ENCODE measurements at places on chromosomes 13 and 19.

- no peak for DNase-seq
These were observed 7.6 kb upstream of the RSPH6A start for GRCh38 chr19:45822716-45823115.

- no peak for DNase-seq
These were observed 69.6 kb downstream of the STK24 start for GRCh38 chr13:98507282-98507797.

- DNase-seq, result peak; percentile 54
These were observed 3.6 kb upstream of the CEACAM3 start for GRCh38 chr19:41792513-41793413.

- DNase-seq, result no peak
These were observed 78.4 kb downstream of the TEX29 start for GRCh38 chr13:111398715-111399299.

DNA sequence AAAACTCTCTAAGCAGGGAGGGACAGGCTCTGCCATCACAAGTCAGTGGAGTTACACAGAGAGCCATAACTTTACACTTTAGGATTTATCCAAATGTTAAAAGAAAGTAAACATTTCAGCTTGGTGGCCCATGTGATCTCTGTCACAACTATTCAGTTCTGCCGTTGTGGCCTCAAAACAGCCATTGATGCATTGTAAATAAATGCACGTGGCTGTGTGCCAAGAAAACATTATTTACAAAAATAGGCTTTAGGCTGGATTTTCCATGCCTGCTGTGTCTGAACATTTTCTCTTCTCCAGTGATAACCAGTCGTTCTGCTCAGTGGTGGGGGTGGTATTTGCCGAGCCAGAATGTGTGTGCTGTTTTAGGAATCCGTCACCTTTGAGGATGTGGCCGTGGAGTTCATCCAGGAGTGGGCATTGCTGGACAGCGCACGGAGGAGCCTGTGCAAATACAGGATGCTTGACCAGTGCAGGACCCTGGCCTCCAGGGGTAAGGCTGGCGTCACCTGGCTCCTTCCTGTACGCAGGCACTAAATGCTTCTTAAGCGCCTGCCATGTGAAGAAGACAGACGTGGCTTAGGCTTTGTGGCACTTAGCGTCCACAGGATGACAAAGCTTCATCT lies 4.9 kb downstream of the ZNF333 start:
- no peak for DNase-seq

DNA sequence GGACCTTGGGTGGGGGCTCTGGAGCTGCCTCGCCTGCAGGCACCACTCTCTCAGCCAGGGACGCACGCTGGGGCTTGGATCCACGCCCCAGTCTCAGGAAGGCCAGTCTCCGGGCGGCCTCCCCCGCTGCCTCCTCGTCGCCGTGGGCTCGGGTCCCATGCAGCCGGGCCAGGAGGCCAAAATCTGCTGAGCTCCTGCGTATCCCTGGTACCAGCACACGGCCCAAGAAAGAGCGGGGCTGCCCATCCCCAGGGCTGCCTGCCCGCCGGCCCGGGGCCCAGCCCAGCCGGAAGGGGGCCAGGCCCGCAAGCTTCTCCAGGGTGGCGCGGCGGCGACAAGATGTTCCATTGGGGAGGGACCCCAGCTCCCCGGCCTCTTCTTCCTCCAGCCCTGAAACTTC lies 6.7 kb downstream of the EXOC3L2 start:
- no peak for DNase-seq

DNA sequence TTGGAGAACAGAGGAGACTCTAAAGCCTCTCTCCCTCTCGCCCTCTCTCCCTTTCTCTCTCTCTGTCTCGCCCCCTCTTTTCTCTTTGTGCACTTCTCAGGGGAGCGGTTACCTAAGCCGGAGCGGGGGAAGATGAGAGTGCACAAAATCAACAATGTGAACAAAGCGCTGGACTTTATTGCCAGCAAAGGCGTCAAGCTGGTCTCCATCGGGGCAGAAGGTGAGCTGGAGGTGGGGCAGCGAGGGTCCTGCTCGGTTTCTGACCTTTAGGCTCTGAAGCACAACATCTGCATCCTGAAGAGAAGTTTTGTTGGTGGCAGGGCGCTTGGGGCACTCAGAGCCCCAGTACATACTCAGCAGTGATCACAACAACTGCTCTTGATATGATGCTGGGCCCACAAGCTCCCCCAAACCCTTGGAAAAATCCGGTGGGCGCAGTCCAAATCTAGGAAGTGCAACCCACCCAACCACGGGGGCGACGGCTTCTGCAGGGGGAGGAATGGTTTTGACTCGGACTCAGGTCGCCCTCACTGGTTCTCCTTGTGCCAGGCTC lies 43.3 kb downstream of the CAPN12 start:
- no peak for DNase-seq

GRCh38 chr19:50717891-50718254 lies 1.7 kb downstream of the SHANK1 start:
- no peak for DNase-seq

- no peak for DNase-seq
These were observed at the start of gene CACNG7 for GRCh38 chr19:53908935-53909415. Gene CACNG7 (plus strand): TSS chr19:53909278. CDS start chr19:53912832, 3,554 bp downstream.

DNA sequence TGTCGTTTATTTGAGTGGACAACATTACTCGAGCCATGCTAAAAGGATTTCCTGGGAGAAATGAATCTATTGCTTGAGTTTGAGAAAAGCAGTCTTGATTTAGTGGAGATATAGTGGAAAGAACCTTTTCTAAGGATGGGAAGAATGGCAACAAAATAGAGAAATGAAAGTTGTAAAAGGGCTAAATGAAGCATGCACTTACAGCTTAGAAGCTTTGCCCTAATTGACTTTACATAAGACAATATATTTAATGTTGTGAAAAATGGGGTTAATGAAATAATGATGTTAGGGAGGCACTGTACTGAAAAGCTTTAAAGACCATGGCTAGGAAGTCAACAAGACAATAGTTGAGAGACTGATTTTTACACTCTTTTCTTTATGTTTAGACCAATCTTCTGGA lies 35.4 kb downstream of the SLC10A2 start:
- no peak for DNase-seq

DNA sequence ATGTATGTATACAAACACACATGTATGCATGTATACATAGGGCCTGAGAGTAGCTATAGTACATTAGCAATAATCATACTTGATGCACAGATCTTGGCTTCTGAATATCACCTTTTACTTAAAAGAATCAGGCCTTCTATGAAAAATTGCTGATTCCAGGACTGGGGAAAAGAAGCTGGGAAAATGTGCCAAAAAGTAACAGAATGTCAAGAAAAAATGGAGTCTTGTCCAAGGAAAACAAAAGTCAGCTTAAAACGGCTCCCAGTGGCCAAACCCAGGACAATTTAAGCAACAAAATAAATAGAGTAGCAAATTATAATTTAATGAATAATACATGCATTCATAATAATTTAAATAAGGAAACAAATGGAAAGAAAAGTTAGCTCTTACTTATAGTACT lies 2104.9 kb downstream of the PCDH9 start:
- no peak for DNase-seq

DNA sequence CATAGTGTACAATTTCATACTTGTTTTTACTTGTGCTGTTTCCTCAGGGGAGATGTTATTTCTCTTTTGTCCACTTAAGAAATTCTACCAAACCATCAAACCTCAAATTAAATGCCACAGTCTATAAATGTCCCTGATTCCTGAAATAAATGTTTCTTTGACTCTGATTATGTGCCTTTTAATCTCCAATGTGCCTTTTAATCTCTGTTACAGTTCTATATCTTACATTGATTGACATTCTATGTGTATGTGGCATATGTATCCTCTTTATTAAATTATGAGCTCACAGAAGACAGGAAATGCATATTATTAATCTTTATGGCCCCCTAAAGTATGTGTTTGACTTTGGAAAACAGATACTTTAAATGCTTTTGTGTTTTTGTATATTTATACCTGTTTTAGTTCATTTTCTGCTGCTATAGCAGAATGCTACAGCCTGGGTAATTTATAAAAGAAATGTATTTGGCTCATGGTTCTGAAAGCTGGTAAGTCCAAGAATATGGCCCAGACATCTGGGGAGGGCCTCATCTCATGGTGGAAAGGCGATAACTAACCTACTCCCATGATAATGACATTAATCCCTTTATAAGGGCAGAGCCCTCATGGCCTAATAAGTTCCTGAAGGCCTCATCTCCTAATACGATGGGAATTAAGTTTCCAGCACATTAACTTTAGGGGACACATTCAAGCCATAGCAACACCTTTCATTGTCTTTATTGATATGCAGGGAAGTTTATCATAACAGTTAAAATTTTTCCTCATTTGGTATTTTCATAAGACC lies 403.9 kb downstream of the LIG4 start:
- no peak for DNase-seq

GRCh38 chr13:99123101-99124045 lies 77.3 kb upstream of the UBAC2 start:
- no peak for DNase-seq

DNA sequence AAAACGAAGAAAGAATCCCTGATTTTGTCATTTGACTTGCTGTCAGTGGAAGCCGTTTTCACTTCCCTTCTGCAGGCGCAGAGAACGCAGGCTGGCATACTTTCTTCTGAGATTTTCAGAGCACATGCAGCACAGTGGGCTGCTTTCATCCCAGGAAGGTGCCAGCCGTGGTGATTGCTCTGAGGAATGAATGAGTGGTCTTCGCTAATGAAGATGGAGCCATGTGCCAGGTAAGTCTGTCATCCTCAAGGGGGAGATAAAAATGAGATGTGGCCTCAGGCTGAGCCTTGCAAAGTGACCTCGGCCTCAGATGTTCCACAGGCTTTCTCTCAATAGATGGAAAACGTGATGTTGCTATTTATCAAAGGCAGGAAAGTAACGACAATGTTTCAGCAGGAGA lies 94.6 kb upstream of the FARP1 start:
- DNase-seq, result no peak

DNA sequence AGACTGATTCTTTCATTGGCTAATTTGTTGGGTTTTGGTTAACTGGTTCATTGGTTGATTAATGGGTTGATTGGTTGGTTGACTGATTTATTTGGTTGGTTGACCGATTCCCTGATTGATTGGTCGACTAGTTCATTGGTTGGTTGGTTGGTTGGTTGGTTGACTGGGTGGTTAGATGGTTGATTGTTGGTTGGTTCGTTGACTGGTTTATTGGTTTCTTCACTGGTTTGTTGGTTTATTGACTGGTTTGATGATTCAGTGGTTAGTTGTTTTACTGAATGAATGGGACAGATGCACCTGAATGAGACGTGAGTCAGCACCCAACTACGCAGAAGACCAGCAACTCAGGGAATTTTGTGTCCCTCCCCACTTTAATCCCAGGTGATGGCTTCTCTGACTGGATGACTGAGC lies 2.7 kb upstream of the NUP62 start:
- DNase-seq, result no peak

DNA sequence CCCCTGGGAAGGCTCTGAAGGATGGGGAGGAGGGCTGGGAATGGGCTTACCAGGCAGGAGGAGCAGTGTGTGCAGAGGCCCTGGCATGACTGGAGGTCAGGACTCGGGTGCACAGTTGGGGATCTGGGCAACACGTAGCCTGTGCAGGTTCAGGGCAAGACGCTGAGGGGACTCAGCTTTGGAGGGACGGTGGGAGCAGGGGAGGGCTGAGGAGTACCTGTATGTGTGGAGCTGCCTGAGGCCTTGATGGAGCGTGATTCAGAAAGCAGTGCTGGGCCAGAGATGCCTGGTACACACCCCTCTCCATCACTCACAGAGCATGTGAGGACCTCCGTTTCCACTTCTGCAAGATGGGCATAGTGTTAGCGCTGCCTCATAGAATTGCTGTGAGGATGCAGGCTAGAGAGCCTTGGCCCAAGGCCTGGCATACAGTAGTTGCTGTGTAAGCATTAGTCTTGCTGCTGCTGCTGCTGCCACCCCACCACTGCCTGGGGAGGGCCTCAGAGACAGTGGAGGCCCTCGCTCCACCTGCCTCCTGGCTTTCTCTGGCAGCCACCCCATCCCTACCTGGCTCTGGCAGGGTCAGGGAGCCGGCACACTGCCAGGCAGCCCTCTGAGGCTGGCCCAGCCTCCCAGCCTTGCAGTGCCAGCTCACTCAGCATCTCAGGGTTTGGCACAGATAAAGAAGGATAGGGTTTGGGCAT lies 2.4 kb downstream of the PAK4 start:
- no peak for DNase-seq

- DNase-seq, result no peak
These were observed 150.7 kb downstream of the FOXO1 start for GRCh38 chr13:40515702-40516101.

DNA sequence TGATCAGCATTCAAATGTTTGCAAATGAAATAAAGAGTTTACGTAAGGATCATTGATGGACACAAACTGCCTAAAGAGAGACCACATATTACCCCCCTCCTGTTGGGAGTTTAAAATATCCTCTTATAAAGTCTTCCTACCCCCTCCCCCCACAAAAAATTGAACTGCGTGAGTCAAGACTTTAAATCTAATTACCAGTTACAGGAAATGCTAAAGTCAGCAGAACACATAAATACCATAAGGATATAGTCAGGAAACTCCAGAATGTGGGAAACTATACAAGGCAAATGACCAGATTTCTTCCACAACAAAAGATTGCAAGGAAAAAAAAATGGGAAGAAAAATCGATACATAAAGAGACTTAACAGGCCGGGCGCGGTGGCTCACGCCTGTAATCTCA lies 44.4 kb upstream of the FARP1 start:
- DNase-seq, result no peak
